Tracheal epithelial cell (primary cell): ENCODE measurements at places on chromosomes 16 and 17. TPM values are rescaled to one million over a fixed set of nuclear protein-coding genes. Genes with fewer than 3 reads are reported as not detected.

TSPAN10 gene
- 0.21 and 0.48 TPM in 2 replicates for total RNA-seq

TBC1D3H gene
- not detected in 2 replicates for total RNA-seq

GGT6 gene
- 2.2 and 7.7 TPM in 2 replicates for total RNA-seq

C16orf92 gene
- total RNA-seq, result not detected in 2 replicates
